ENCODE measurements at places on chromosomes 3 and 15.

DNA sequence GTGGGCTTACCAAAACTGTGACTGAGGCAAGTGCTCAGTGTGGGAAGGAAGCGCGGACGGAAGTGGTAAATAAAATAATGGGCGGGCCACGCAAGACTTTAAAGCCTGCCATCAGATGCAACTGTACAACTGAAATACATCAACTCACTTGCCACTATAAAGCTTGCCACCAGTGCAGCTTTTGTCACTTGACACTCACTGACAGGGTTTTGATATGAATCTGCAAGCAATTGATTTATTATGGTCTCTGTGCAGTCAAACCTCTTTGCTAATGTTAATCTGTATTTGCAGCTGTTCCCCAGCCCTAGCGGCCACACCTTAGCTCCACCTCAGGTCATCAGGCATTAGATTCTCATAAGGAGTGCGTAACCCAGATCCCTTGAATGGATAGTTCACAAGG lies 2.3 kb upstream of the GFM1 start:
- H3K4me1 ChIP-seq, result peaks cover 41% of the 10 kb centered on the region
- peak overlapping the region; percentile 79 for H3K27ac ChIP-seq
- H3K36me3 ChIP-seq, result peaks cover 4% of the 10 kb centered on the region
- no peaks in the 10 kb centered on the region for H3K27me3 ChIP-seq
- peak; percentile 52 for DNase-seq

DNA sequence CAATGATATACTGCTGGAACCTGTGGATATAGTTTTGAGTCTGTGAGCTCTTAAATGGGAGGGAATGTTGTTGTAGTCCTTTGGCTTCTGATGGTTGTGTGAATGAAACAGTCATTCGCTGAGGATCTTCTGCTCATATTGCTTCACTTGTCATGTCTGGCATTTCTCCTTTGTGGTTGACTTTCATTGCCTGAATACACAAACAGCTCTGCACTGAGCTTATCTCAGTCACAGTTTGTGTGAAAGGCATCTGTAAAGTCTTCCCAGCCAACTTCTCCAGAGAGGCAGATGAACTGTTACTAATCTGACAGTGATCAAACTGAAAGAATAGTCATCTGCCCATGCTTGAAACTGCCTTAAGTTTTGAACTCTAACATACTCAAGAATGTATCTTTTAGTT lies 59.8 kb downstream of the TMED3 start:
- H3K27ac ChIP-seq, result no peak overlapping the region
- H3K27me3 ChIP-seq, result no peaks in the 10 kb centered on the region
- H3K4me3 ChIP-seq, result no peak overlapping the region
- no peak for DNase-seq
- H3K4me1 ChIP-seq, result no peaks in the 10 kb centered on the region

GRCh38 chr3:129596194-129597086 lies 10.0 kb downstream of the PLXND1 start:
- H3K27ac ChIP-seq, result no peak overlapping the region
- no peak for DNase-seq
- H3K4me3 ChIP-seq, result no peak overlapping the region

DNA sequence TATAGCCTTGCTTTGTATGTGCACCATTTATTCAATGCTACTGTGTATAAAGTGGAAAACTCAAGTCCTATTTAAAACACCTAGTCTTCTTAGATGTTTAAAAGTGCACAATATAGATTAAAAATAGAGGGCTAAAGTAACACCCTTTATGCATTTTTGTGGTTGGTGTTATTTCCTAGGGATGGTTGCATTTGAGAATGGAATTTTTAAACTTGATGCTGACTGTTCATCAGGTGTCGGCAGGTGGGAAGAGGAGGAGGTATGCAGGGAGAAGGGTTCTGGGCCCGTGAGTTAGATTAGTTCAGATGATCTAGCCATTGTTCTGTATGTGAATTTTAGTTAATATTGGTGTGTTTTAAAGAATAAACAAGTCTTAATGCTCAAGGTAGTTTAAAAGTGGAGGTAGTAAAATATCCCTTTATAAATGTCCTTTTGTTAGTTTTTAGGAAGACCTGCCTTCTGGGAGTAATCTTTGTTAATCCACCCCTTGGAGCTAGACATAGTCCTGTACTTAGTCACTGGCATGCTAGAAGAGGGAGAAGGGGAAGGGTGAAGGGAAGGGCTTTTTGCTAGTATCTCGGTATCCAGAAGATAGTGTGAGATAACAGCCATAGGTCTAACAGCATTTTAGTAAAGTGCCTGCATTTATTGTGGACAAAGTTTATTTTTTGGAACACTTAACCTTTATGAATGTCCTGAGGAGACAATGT lies 8.1 kb upstream of the SRPRB start:
- no peak overlapping the region for H3K4me3 ChIP-seq
- H3K4me1 ChIP-seq, result no peaks in the 10 kb centered on the region
- H3K27me3 ChIP-seq, result peaks cover 38% of the 10 kb centered on the region

DNA sequence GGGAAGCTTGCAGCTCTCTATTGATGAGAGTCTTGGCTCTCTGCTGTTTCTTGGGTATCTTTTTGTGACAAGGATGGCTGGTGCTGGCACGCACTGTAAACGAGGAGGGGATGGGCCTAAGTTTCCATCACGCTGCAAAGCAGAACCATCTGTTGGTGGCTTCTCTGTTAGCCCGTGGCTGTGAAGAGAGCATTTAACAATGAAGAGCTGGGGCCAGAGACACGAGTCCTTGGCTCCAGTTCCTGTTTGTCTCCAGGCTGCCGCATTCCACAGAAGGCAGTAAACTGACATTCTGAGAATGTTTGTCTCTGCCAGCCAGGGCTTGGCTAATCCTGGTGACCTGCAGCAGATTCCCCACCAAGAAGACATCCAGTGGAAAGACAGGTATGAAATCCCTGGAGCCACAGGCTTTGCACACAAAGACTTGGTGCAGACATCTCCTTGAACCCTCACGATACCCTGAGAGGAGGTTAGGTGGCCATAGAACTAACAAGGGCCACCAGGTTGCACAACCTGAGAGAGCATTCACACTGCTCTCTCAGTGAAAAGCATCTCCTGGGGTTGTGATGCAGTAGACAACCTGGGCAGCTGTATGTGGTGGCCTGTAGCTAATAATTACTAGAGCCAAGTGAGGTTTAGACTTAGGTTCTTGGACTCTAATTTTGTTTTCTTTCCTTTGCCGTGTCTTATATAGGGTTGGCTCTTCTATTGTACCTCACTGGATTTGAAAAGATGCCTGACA lies 130.9 kb downstream of the ASB7 start:
- H3K36me3 ChIP-seq, result no peaks in the 10 kb centered on the region
- no peaks in the 10 kb centered on the region for H3K27me3 ChIP-seq
- no peak overlapping the region for H3K4me3 ChIP-seq

GRCh38 chr3:190319660-190320059 lies 2.6 kb downstream of the CLDN1 start:
- H3K4me3 ChIP-seq, result no peak overlapping the region
- DNase-seq, result no peak
- H3K27ac ChIP-seq, result no peak overlapping the region
- H3K36me3 ChIP-seq, result no peaks in the 10 kb centered on the region
- H3K4me1 ChIP-seq, result peaks cover 8% of the 10 kb centered on the region
- H3K27me3 ChIP-seq, result peaks cover 39% of the 10 kb centered on the region

DNA sequence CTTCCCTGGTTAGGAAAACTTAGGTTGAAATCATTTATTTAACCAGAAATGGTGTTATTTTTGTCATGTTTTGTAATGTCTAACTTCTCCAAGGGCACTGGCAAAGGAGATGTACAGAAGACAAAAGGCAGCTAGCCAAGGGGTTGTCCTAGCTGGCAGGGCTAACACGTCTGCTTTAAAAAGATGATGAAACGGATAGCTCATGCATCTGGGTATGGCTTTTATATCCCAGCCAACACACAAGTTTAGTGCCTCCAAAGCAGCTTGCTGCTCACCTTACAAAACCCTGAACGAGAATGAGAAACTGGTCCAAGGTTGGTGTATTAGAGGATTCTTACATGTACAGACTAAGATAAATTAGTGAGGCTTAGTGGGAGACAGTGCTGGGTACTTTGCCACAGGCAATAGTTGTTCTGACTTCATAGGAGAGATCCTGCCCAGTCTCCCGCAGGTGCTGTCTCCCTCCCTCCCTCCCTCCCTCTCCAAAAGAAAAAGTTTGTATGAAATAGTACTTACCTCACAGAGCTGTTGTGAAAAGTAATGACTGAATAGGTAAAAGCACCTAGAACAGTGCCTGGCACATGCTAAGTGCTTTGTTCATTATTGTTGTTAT lies 47.8 kb downstream of the KCNMB2 start:
- DNase-seq, result no peak
- H3K4me1 ChIP-seq, result no peaks in the 10 kb centered on the region
- H3K27ac ChIP-seq, result no peak overlapping the region
- no peaks in the 10 kb centered on the region for H3K27me3 ChIP-seq
- no peak overlapping the region for H3K4me3 ChIP-seq

DNA sequence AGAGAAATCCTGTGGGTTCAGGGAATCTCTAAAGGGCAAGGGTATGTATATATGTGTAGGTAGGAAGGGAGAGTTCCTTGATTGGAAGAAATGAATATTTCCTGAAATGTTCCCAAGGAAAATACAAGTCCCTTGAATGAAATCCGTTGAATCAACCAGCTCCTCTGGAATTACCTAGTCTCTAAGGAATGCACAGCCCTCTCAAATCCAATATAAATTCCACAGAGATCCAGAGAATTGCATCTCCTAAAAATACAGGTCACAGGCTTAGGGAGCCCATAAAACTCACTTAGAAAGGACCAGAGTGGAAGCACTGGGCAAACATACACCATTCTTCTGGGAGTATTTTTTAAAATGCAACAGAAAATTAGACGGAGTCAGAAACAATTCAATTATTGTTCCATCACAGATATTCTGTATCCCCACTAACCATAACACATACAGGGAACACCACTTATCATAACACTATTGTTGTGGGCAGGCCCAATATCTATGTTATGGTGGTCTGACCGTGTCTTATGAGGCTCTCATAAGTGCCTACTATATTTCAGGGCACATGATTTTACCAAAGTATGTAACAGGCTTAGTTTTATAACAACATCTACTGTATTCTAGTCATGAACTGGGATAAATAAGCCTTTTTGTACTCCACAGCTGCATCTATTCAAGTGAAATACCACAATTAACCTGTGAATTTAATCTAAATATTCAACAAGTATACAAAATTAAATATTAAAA lies 43.7 kb downstream of the IGSF11 start:
- no peak overlapping the region for H3K4me3 ChIP-seq
- H3K4me1 ChIP-seq, result no peaks in the 10 kb centered on the region
- H3K27me3 ChIP-seq, result peaks cover 15% of the 10 kb centered on the region
- DNase-seq, result no peak
- no peak overlapping the region for H3K27ac ChIP-seq

GRCh38 chr15:56837273-56837672 lies 81.2 kb upstream of the TCF12 start:
- no peak overlapping the region for H3K4me3 ChIP-seq
- H3K4me1 ChIP-seq, result peaks cover 12% of the 10 kb centered on the region
- no peak overlapping the region for H3K27ac ChIP-seq
- no peak for DNase-seq

- H3K4me1 ChIP-seq, result peaks cover 54% of the 10 kb centered on the region
- no peaks in the 10 kb centered on the region for H3K27me3 ChIP-seq
- H3K27ac ChIP-seq, result peak overlapping the region; percentile 83
- peak overlapping the region; percentile 21 for H3K4me3 ChIP-seq
- DNase-seq, result peak; percentile 69
- peaks cover 54% of the 10 kb centered on the region for H3K36me3 ChIP-seq
Measured at GRCh38 chr3:16482770-16483531, 30.5 kb downstream of the RFTN1 start.

DNA sequence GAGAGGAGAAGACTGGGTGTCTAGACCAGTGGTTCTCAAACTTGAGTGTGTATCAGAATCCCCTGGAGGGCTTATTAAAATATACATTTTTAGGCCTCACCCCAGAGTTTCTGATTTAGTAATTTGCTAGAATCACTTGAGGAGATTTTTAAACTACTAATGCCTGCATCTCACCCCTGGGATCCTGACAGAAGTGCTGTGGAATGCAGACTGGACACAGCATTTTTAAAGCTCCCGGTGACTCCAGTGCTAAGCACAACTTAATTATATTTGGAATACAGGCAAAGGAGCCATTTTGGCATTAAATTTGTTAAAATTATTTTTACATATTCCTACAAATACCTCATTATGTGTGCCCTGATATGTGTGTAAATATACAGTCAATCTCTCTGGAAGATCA lies 26.7 kb upstream of the COL6A6 start:
- no peak overlapping the region for H3K4me3 ChIP-seq
- no peaks in the 10 kb centered on the region for H3K27me3 ChIP-seq
- DNase-seq, result no peak
- H3K4me1 ChIP-seq, result no peaks in the 10 kb centered on the region
- H3K36me3 ChIP-seq, result no peaks in the 10 kb centered on the region

- no peak overlapping the region for H3K4me3 ChIP-seq
- H3K36me3 ChIP-seq, result no peaks in the 10 kb centered on the region
- peaks cover 36% of the 10 kb centered on the region for H3K27me3 ChIP-seq
- H3K4me1 ChIP-seq, result no peaks in the 10 kb centered on the region
- DNase-seq, result no peak
Measured at GRCh38 chr15:60831540-60831939, 352.6 kb upstream of the ICE2 start.

- no peak for DNase-seq
- no peak overlapping the region for H3K27ac ChIP-seq
- no peaks in the 10 kb centered on the region for H3K27me3 ChIP-seq
- H3K36me3 ChIP-seq, result peaks cover 13% of the 10 kb centered on the region
Measured at GRCh38 chr15:58467722-58468423, 36.1 kb downstream of the LIPC start.

DNA sequence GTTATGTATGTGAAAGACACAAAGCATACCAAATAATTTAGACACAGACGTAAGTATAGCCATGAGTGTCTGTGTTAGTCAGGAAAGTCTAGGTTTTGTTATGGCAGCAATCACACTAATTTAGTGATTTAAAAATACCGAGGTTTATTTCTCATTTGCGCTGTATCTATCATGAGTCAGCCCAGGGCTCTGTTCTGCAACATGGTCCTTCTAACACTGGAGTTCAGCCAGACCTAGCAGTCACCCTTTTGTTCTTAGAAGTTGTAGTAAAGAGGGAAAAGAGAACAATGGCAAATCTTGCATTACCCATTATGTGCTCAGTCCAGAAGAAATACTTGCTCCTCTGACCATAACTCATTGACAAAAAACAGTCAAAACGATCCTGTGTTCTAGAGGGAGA lies 311.5 kb downstream of the NLGN1 start:
- no peak overlapping the region for H3K27ac ChIP-seq
- no peak for DNase-seq
- no peak overlapping the region for H3K4me3 ChIP-seq
- no peaks in the 10 kb centered on the region for H3K27me3 ChIP-seq
- no peaks in the 10 kb centered on the region for H3K36me3 ChIP-seq

DNA sequence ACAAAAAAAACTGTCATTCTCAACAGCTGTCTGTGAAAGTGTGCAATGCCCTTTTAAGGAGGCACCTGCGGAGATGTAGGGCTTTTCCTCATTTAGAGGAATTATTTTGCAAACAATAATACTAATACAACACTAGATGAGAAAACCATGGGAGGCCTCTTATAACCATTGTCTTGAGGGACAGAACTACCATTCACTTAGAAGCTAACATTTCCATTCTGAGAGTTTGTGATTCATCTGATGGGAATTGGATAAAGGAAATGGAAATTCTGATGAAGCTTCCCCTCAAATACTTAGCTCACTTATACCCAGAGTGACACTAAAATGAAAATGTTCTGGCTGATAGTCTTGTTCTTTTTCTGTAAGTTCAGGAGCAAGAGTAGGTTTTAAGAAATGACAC lies 147.7 kb downstream of the CADPS start:
- no peaks in the 10 kb centered on the region for H3K4me1 ChIP-seq
- H3K4me3 ChIP-seq, result no peak overlapping the region
- H3K27me3 ChIP-seq, result no peaks in the 10 kb centered on the region
- no peak for DNase-seq
- no peak overlapping the region for H3K27ac ChIP-seq

- no peak overlapping the region for H3K27ac ChIP-seq
- DNase-seq, result no peak
- no peaks in the 10 kb centered on the region for H3K36me3 ChIP-seq
Measured at GRCh38 chr3:9955067-9955502, 2.9 kb upstream of the PRRT3 start.

Measured in activated CD8-positive, alpha-beta memory T cell treated with anti-CD3 and anti-CD28 coated beads, Interleukin-2, amount 10 ng/mL, durations not matched to agents 7 days and 5 days (primary cell).